ENCODE measurements at places on chromosomes 4 and X.

GRCh38 chrX:2854918-2855317 lies 26.2 kb downstream of the GYG2 start:
- DNase-seq, result no peak

GRCh38 chr4:84578540-84579402 lies 4.2 kb upstream of the CDS1 start:
- peak; percentile 32 for DNase-seq

GRCh38 chr4:53192496-53192895 lies 173.4 kb downstream of the SCFD2 start:
- no peak for DNase-seq

DNA sequence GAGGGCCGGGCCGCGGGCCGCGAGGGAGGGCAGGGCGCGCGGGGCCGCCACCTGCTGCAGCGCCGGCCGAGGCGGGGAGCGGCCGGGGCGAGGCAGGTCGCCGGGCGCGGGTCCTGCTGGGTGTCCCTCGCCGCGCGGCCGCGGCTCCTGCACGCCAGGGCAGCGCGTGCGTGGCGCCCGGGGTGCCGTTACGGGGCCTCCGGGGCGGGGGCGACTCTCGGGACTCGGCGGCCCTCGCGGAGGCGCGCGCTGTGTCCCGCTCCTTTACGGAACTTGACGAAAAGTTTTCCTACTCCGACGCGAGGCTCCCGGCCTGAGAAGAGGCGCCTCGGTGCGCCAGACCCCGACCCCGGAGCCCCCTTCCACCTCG lies 329 bp downstream of the TBC1D14 start:
- no peak for DNase-seq

GRCh38 chr4:169510617-169511016 lies 101.8 kb downstream of the NEK1 start:
- DNase-seq, result no peak

GRCh38 chr4:169136796-169137557 lies 126.9 kb upstream of the CBR4 start:
- DNase-seq, result no peak

- no peak for DNase-seq
Observed at GRCh38 chr4:69748173-69748572, 12.2 kb downstream of the SULT1B1 start.

GRCh38 chr4:121011780-121012340 lies 60.5 kb downstream of the NDNF start:
- no peak for DNase-seq

DNA sequence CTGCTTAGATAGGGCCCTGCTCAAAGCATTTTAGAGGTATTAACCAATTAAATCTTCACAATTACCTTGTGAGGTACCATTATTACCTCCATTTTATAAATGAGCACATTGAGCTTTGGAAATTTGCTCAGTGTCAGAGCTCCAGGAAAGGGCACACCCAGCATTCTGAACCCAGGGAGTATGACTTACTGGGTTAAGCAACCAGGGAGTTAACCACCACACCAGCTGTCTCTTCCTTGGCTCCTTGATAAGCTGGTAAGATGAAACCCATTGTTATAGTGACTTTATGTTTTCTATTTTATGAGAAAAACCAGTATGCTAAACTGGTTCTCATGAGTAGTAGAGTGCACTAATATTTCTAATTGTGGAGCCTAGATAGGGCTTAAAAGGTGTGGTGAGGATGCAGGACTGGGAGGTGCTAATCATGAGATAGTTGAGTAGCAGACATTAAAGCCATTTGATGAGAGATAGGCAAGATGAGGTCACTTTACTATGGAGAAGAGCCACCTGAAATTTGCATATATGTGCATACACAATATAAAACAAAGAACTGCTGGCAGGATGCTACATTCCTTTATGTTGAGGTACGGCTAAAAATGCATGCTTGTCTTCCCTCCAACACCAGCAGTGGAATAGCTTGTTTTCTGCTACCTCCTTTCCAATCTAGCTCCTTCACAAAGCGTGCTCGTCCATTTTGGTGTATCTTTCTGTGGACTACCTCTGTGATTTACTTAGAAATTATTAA lies 556.1 kb downstream of the SPRY1 start:
- DNase-seq, result no peak

DNA sequence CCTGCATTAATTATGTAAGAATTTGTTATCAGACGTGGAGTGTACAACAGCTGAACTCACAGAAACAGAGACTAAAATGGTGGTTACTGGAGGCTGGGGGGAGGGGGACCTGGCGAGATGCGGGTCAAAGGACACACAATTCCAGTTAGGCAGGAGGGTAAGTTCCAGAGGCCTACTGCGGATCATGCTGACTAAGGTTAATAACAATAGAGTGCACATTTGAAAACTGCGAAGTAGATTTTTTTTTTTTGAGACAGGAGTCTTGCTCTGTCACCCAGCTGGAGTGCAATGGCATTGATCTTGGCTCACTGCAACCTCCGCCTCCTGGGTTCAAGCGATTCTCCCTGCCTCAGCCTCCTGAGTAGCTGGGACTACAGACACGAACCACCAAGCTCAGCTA lies 7.6 kb downstream of the AGA start:
- DNase-seq, result no peak

GRCh38 chrX:155070663-155070974 lies 317 bp downstream of the CMC4 start:
- DNase-seq, result no peak
